ENCODE measurements at places on chromosomes 2 and 18. TPM values are rescaled to one million over a fixed set of nuclear protein-coding genes. Genes with fewer than 3 reads are reported as not detected.

DNA sequence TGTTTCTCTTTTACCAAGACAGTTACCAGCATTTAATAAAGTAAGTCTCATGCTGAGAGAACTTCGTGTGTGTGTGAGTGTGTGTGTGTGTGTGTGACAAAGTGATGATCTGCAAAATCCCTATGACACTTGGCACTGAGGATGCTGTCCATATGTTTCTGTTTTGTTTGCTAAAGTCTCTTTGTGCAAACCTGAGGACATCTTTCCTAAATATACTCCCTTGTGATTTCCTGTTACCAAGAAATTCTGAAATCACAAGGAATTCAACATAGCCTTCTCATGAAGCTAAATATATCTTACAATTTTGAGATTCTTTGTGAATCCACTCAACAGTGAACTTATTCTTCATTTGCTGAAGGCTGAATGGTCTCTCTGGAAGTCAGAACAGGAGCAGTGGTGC is 1359.7 kb upstream of the NRXN1 start:
- peak; percentile 65 for DNase-seq

DNA sequence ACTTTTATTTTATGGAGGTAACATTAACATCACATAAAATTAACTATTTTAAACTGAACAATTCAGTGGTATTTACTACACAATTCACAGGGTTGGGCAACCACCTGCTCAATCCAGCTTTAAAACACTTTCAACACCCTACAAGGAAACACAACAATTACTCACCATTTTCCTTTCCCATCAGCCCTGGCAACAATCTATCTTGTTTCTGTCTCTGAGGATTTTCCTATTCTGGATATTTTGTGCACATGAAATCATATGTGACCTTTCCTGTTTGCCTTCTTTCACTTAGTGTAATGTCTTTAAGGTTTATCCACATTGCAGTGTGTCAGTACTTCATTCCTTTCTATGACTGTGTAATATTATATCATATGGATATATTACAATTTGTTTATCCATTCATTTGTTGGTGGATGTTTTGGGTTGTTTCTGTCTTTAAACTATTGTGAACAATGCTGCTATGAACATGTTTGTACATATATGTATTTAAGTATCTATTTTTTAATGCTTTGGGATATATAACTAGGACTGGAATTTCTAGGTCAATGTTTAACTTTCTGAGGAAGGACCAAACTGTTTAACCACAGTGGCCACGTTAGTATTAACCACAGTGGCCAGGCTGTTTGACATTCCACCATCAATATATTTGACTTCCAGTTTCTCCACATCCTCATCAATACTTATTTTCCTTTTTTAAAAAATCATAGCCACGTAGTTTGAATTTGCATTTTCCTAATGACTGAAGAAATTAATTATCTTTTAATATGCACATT is 72.4 kb upstream of the KIF5C start:
- DNase-seq, result no peak

SPC25 gene
- total RNA-seq, result 10.2 TPM

NBEAL1 gene
- total RNA-seq, result 56.6 TPM

BBS5 gene
- 17.1 TPM for total RNA-seq

GRCh38 chr2:19752500-19752899 is 149.3 kb downstream of the TTC32 start:
- no peak for DNase-seq

GRCh38 chr18:76338619-76339245 is 156.3 kb downstream of the ZNF516 start:
- DNase-seq, result no peak

GRCh38 chr2:12236136-12236844 is 480.4 kb upstream of the TRIB2 start:
- DNase-seq, result no peak

DNA sequence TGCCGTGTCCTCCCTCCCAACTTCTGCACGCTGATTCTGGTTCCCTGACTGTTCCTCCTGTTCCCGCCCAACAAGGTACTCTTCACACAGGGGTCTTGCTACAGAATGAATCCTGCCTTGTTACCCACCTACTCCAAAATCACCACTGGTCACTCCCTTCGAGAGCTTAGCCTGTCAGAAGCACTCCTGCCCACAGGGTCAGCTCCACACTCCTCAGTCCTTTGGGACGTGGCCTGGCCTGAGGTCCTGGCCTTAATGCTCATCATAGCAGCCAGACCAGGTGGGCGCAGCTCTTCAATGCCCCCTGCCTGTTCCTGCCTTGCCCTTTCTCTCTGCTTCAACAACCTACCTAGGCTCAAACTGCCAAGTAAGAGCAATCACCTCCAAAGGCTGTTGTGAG is 27.8 kb upstream of the ID2 start:
- DNase-seq, result no peak

DNA sequence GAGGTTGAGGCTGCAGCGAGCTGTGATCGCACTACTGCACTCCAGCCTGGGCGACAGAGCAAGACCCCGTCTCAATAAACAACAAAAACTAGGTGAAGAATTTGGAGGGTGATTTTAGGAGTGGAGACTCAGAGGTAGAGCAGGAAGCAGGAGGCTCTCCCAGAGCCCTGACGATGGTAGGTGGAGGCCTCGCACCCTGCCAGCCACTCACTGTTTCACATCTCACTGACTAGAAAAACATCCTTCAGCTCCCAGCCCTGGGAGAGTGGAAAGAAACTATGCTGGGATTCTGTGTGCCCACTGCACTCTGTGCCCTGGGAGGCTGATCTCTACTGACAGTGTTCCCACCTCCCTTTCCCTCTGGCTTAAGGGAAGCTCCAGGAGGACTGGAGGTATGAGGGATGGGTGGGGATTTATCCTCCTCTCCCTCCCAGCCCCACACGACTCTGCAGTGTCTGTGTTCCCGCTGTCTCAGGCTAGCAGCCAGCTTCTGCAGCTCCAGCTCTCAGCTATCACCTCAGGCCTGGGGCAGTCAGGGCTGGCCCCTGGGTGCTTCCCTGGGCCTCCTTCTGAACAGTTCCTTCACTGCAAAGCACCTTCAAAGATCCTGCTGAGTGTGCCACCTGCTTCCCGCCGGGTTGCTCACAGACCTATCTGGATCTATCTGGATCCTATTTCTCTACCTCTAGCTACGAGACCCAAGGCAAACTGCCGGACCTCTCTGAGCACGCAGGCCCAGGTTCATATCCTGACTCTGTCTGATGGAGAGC is 9.6 kb downstream of the CIB4 start:
- DNase-seq, result no peak

- DNase-seq, result no peak
Measured at GRCh38 chr2:160427629-160428404, 65.8 kb downstream of the RBMS1 start.

XPO1 gene
- total RNA-seq, result 490 TPM

DSG4 gene
- not detected for total RNA-seq

CRACDL gene
- total RNA-seq, result 2.9 TPM

NOSTRIN gene
- 8.7 TPM for total RNA-seq

GAD1 gene
- 154 TPM for total RNA-seq

TTN gene
- 4.3 TPM for total RNA-seq

GRCh38 chr2:203830304-203831055 is 37.1 kb upstream of the CTLA4 start:
- DNase-seq, result no peak

EMILIN1 gene
- total RNA-seq, result 2.4 TPM

DNA sequence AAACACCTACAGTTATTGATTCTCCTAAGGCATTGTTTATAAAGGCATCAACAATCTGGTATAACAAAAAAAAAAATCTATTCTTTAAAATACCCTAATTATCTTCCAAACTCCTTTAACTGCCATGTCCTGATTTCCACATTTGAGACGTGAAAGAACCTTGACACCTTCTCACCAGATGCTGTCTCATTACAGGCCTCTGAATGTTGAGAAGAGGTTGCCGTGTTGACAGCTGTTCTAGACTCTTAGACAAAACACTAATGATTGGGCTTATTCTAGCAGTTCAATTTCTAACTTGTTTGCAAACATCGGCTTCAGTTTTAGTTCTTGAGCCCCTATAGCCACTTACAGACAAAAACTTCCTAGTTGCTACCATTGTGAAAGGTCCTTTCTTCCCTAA is 988.8 kb downstream of the LRP1B start:
- no peak for DNase-seq

GULP1 gene
- 70.8 TPM for total RNA-seq

UPP2 gene
- 0.27 TPM for total RNA-seq

- DNase-seq, result no peak
Measured at GRCh38 chr18:25510096-25510495, 158.1 kb upstream of the ZNF521 start.

GRCh38 chr18:23851470-23852002 is 162.3 kb downstream of the LAMA3 start:
- DNase-seq, result no peak

- peak; percentile 57 for DNase-seq
Measured at GRCh38 chr2:230068651-230069055, at the start of gene SLC16A14. SLC16A14 (minus strand) TSS chr2:230068924; CDS start chr2:230059352, 9,572 bp downstream.

DNA sequence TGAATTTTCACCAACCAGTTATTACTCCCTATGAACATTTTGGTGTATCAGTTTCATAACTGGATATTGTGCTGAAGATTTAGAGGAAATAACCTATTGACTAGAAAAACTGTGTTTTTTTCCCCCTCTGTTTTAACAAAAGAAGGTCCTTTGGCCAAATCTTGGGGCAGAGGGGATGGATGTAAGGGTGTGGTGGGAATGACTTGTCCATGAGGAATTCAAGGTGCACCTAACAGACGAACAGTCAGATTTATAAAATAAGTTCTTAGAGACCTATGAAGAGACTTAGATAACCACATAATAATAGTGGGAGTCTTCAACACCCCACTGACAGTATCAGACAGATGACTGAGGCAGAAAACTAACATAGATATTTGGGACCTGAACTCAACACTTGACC is 119.3 kb upstream of the SESTD1 start:
- DNase-seq, result no peak

GRCh38 chr18:27715751-27716150 is 461.2 kb downstream of the CDH2 start:
- no peak for DNase-seq

- DNase-seq, result no peak
Measured at GRCh38 chr18:33183136-33183535, 257.4 kb downstream of the CCDC178 start.

- DNase-seq, result no peak
Measured at GRCh38 chr2:4576075-4576474, 872.7 kb downstream of the DCDC2C start.

GRCh38 chr2:74925361-74925786 is 33.1 kb upstream of the POLE4 start:
- no peak for DNase-seq

DNA sequence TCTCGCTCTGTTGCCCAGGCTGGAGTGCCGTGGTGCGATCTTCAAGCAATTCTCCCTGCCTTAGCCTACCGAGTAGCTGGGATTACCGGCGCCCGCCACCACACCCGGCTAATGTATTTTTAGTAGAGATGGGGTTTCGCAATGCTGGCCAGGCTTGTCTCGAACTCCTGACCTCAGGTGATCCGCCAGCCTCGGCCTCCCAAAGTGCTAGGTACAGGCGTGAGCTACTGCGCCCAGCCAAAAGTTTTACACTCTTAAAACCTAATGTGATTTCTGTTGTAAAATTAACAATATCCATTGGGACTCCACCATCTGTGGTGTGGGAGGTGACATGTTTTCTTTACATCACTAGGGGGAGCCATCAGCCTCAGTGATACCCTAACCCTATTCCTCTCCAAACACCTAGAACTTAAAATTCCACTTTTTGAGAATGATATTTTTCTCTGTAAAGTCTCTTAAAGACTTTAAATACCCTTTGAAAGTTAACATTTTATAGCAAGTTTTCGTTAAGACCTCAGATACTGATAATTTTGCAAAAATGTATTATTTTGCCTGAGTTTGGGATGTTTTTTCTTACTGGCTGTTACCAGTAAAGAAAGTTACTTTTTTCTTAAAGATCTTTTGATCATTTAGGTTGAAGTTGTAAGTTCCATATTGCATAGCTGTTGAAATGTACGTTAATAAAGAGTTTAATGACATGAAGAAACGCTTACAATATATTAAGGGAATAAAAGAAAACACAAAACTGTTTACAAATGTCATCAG is 11.6 kb upstream of the EIF2AK2 start:
- DNase-seq, result peak; percentile 26

GRCh38 chr2:234181121-234181520 is 130.6 kb downstream of the SPP2 start:
- no peak for DNase-seq

FMNL2 gene
- total RNA-seq, result 74.9 TPM
